Endothelial cell (in vitro differentiated cells): ENCODE measurements at places on chromosomes 2 and 18.
A peak's percentile ranks its signal among the peaks of the same experiment; 100 is the strongest.

DNA sequence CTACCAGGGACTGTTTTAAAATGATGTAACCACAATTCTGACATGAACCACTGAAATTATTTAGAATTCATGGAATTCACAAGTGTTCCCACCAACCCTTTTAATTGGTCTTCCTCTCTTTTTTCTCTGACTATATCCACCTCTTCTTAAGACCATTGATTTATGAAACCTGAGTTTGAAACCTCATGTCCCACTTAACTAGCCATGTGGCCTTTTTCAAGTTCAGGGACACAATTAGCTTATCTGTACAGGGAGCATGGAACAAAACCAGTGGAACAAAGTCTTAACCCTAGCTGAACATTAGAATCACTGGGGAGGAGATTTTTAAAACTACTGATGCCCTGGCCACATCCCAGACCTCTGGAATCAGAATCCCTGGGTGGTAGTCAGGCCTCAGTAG lies 41.6 kb upstream of the TMEM163 start:
- no peak for DNase-seq

DNA sequence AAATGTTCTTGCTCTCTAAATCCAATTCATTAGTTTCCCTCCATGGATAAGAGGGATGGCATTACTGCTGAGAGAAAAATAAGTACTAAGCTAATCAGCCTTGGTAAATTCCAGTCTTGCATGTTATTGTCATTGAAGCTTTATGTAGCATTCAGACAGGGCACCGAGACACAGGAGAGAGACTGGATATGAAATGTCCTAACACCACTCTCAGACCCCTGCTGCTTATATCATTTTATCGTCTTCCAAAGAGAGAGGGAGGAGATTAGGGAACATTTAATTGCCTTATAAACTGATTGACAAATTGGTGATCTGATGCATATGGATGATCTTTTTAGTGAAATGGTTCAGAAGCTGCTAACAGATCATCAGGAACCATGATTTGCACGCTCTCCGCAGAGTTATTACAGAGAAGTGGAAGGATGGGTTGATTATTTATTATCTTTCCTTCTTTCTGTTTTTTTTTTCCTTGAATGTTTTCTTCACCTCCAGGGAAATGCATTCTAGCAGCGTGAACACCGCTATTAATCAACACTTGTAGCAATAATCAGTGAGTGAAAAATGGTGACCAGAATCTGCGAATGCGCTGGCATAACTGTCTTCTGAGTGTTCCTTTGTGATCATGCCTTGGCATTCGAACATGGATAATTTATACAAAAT lies 150.7 kb upstream of the NRP2 start:
- DNase-seq: no peak

DNA sequence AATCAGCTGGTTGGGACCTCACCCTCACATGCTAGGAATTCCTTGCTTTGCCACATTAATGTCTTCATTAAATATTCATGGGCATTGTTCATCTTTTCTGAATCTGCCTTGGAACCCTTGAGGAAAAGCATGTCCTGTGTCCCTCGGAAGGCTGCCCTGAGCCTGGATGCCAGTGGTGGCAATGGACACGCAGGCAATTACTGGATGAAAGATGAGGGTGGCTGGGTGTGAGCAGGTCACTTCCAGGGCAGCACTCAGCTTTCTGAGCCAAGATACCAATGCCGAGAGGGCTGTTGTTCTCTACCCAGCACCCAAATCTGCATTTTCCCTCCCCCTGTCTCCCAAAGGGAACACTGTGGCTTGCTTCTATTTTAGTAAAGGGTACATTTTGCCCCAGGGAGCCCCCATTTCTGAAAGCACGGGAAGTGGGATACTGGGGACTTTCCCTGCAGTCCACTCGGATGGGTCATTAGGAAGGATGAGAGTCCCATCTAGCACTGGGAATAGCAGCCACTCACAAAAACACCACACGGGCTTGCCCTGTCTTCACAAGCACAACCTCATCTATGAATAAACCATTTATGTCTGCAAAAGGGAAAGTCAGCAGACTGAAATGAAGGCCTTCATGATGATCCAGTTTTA lies 234.8 kb downstream of the SOX11 start:
- no peak for DNase-seq

DNA sequence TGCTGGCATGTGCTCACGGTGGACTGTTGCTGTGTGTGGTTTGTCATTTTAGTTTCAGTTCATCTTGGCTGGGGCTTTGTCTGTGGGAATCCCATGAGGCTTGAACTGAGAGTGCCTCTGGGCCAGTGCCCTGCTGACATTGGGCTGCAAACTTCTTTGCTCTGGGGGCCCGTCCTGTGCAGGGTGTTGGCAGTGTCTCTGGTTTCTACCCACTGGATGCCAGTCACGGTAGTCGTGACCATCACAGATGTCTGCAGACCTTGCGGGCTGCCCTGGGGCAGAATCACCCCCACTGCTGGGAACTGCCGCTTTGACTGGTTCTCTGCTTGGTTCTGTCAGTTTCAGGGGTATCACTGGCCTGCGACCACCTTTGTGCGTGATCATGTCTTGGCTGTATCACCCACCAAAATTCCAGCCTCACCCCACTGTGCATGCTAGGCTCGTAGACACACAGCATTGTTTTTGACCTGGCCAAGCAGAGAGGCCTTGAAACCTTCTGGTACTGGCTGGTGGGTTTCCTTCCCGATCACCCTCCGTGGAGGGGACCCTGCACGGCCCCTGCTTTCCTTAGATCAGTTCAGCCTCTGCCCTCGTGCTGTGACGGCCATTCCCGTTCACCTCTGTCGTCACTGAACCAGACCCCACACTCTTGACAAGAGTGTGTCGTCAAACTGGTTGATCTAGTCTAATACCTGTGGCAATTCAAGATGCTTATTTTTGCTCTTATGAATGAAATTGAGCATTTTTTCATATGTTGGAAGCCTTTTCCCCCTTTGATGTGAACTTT lies 57.6 kb downstream of the KCNG2 start:
- no peak for DNase-seq

DNA sequence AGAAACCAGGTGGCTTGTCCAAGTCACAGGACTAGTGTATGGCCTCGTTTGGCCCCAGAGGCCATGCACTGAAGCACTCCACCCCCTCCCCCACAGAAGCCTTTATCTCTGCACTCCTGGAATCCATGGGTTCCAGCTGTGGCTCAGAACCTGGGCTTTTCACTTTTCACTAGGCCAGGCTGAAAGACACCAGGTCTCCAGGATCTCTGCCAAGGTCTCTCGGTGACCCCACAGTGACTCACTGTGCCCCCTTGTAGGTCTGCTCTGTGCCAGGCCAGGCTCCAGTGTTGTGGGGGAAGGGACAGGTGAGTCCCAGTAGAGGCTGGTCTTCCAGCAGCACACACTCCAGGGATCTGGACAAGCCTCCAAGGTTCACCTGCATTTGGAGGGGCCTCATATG lies 31.0 kb upstream of the GLI2 start:
- no peak for DNase-seq

GRCh38 chr2:200443916-200444315 lies 66.0 kb downstream of the KCTD18 start:
- DNase-seq: no peak

DNA sequence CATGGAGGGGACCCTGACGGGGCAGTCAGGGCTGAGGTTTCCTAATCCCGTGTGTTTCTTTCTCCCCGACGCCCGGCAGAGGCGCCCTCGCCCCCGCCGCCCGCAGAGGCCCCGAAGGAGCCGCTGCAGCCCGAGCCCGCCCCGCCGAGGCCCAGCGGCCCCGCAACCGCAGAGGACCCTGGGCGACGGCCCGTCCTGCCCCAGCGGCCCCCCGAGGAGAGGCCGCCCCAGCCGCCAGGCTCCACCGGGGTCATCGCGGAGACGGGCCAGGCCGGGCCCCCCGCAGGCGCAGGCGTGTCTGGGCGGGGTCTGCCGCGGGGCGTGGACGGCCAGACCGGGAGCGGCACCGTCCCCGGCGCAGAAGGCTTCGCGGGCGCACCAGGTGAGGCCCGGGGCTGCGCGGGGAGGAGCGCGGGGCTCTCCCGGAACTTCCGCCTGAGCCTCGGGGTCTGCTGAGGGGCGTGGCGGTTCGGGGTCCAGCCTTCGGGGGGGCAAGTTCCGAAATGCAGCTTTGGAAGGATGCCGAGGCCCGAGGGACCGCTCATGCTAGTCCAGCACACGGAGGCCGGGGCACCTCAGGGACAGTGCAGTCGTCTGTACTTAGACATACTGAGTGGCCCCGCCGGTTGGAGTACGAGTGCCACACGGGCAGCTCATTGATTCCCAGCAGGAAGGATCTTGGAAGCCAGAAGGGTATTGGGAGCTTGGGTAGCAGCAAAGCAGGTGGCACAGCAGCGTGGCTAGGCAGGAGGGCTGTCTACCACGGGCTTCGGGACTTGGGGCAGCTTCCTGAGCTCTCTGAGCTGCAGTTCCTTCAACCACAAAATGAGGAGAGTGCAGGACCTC lies 60.1 kb downstream of the EMILIN2 start:
- DNase-seq: peak; percentile 49

- no peak for DNase-seq
Measured at GRCh38 chr2:68784188-68784587, 49.6 kb downstream of the ARHGAP25 start.

DNA sequence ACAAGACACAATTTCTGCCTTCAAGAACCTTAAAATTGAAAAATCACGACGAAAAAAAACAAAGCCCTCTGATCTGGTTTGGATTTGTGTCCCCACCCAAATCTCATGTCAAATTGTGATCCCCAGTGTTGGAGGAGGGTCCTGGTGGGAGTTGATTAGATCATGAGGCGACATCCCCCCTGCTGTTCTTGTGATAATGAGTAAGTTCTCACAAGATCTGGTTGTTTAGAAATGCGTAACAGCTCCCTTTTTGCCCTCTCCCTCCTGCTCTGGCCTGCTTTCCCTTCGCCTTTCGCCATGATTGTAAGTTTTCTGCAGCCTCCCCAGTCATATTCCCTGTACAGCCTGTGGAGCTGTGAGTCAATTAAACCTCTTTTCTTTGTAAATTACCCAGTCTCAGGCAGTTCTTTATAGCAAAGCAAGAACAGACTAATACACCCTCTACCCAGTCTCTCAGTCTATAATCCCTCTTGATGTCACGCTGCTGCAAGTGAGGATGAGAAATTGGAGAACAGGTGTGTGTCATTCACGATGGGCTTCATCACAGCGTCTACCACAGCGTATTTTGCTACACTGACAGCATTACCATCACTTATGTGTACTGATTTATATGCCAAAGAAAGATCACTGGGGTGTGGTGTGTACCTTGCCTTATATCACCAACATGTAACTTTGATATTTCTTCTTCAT lies 330.7 kb downstream of the MTX2 start:
- no peak for DNase-seq

DNA sequence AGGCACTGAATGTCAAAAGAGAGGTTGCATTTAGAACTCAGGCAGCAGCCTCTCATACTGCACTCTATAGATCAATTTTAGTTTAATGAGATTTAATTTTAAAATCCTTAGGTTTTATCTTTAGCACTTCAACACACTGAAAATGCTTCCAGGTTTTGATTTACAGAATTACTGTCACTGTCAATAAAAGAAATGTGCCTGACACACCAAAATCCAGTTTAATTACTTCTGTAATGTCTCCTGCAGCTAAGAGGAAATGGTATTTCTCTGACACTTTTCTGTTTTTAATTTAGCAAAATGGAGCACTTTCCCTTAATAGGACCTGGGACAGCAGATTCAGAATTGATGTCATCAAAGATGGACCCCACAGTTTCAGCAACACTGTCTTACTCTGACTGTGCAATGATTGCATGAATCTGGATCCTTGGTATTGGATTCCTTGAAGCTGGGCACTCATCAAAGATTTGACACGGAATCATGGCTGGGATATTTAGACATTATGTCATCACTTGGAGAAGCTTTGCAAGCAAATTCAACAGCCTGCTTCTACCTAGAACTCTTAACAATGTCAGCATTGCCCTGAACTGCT lies 576.5 kb downstream of the NRXN1 start:
- no peak for DNase-seq

DNA sequence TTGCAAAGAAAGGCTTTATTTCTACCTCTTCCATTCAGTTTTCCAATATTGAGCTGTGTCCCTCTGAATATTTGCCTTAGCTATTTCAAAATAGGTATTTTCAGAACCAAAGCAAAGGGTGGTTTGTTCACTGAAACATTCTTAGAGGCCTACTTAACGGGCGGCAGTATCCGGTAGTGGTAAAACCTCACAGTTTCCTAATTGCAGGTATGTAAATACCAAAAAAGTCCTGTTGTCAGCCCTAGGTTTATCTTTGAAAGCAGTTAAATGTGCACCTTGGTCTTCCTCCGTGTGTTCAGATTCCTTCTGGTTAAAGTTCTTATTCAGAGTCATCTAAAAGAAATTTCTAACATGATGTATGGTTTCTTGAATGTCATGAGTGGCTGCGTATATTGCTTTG lies 38.9 kb downstream of the CCNT2 start:
- no peak for DNase-seq

GRCh38 chr18:45169610-45170009 lies 445.7 kb upstream of the SLC14A2 start:
- no peak for DNase-seq

DNA sequence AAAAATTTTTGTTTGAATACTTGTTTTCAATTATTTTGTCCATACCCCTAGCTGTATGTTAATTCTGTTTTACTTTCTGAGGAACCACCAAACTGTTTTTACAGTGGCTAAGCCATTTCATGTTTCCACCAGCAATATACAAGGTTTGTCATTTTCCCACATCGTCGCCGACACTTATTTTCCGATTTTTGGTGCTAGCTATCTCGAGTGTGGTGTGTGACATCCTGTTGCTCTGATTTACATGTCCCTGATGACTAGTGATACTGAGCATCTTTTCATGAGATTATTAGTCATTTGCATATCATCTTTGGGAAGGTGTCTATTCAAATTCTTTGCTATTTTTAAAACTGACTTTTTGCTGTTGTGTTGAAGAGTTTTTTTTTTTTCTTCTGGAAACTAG lies 7.2 kb upstream of the GPC1 start:
- DNase-seq: no peak

DNA sequence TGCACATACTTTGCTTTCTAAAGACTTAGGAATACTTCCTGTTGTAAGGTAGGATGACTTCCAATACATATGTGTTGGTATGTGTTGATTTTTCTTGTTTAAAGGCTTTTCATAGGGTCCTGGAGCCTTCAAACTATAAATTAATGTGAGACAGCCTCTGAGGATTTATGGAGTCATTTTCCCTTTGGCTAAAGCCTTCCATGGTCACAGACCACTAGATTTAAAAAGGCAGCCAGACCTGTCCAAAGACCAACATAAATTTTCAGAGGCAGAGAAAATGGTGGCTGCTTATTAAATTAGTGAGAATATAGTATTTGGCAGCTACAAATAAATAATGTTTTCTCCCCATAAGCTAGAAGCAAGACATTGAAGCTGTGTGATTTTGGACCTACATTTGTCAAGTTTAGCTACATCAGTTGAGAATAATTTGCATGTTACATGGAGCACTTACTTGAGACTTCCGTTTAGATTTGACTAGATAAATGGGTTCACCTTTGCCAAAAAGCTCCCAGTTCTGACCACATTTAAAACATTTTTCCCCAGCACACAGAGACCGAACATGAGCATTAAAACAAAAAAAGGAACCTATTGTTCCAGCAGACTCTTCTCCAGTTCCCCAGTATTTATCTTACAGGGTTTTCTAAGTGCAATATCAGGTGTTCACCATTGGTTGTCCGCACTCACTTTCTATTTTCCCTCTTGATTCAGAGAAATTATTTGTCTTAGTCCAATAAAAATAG lies 402.9 kb downstream of the PARD3B start:
- no peak for DNase-seq

GRCh38 chr2:49002750-49003149 lies 151.6 kb downstream of the FSHR start:
- DNase-seq: no peak
